ENCODE measurements at places on chromosomes 4 and X. TPM values are rescaled to one million over a fixed set of nuclear protein-coding genes. Genes with fewer than 3 reads are reported as not detected.
A peak's percentile ranks its signal among the peaks of the same experiment; 100 is the strongest.

GRCh38 chr4:173202395-173202794, 33.8 kb downstream of the GALNT7 start:
- no peaks in the 10 kb centered on the region for H3K27me3 ChIP-seq
- H3K27ac ChIP-seq, result no peak overlapping the region
- no peak for DNase-seq
- peaks cover 16% of the 10 kb centered on the region for H3K36me3 ChIP-seq
- peak overlapping the region; percentile 47 for H3K4me3 ChIP-seq

DNA sequence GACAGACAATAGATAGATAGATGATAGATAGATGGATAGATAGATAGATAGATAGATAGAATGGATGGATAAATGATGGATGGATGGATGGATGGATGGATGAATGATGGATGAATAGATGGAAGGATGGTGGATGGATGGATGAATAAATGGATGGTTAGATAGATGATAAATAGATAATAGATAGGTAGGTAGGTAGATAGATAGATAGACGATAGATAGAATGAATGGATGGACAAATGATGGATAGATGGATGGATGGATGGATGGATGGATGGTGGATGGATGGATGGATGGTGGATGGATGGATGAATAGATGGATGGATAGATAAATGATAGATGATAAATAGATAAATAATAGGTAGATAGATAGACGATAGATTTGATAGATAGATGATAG, 287.4 kb downstream of the CRLF2 start:
- H3K27ac ChIP-seq, result no peak overlapping the region
- no peak overlapping the region for H3K4me3 ChIP-seq
- DNase-seq, result no peak
- H3K36me3 ChIP-seq, result no peaks in the 10 kb centered on the region

GRCh38 chrX:153488231-153488914, 6.4 kb upstream of the BGN start:
- H3K36me3 ChIP-seq, result no peaks in the 10 kb centered on the region
- no peaks in the 10 kb centered on the region for H3K4me1 ChIP-seq
- no peak overlapping the region for H3K4me3 ChIP-seq
- no peaks in the 10 kb centered on the region for H3K27me3 ChIP-seq
- H3K27ac ChIP-seq, result no peak overlapping the region

DNA sequence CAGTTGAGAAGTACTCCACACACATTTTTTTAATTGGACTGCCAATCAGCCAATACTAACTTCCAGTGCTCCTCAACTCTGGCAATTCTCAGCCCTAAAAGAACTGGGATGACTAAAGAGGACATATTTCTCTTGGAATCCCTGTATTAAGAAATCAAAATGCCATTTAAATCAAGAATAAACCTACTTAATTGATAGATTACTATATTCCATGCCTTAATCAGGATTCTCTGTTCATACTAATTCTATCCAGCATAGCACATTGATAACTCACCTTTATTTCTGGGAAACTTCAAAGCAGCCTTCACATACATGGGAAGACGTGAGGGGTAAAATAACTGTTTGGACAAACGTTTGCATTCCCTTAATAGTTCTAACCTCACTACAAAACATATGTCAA, 93.0 kb upstream of the DKK2 start:
- H3K36me3 ChIP-seq, result no peaks in the 10 kb centered on the region
- H3K27me3 ChIP-seq, result no peaks in the 10 kb centered on the region
- no peaks in the 10 kb centered on the region for H3K4me1 ChIP-seq
- DNase-seq, result no peak
- no peak overlapping the region for H3K4me3 ChIP-seq
- no peak overlapping the region for H3K27ac ChIP-seq

GRCh38 chr4:184344899-184345572, 127.4 kb upstream of the ENPP6 start:
- peaks cover 12% of the 10 kb centered on the region for H3K4me1 ChIP-seq
- peak; percentile 35 for DNase-seq
- no peak overlapping the region for H3K4me3 ChIP-seq

- no peaks in the 10 kb centered on the region for H3K36me3 ChIP-seq
- H3K27ac ChIP-seq, result no peak overlapping the region
- H3K4me1 ChIP-seq, result no peaks in the 10 kb centered on the region
Measured at GRCh38 chrX:145552643-145553042, 265.0 kb upstream of the SLITRK2 start.

The TENM3 gene
- 39.5 TPM for total RNA-seq

The OPRPN gene
- not detected for total RNA-seq

The SMARCA5 gene
- 91.0 TPM for total RNA-seq

All from endodermal cell (in vitro differentiated cells).